ENCODE measurements at places on chromosomes 1 and 21. TPM values are rescaled to one million over a fixed set of nuclear protein-coding genes. Genes with fewer than 3 reads are reported as not detected.

Gene EDARADD
- 2.3 TPM for total RNA-seq

Gene CLDN19
- total RNA-seq = 0.03 TPM

Gene S100A13
- total RNA-seq = 239 TPM

Gene CLEC20A
- not detected for total RNA-seq

- no peak for DNase-seq
Measured at GRCh38 chr1:9200441-9200840, 34.1 kb upstream of the H6PD start.

DNA sequence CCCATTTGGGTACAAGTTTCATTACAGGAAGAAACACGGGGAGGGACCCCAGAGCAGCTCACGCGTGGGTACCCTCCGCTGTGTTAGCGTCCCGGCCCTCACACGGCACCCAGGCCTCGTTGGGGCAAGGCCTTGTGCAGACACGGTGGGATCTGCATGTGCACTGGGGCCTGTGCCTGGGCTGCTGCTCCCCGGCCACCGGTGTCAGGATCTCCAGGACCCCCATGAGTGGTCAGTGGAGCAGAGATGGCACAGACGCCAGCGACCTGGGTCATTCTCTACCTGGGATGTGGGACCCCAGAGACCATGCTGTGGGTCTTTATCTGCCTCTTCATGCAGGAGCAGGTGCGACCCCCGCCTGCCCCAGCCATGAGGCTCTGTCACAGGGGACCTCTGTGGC is 5.4 kb upstream of the SAMD11 start:
- DNase-seq = no peak

DNA sequence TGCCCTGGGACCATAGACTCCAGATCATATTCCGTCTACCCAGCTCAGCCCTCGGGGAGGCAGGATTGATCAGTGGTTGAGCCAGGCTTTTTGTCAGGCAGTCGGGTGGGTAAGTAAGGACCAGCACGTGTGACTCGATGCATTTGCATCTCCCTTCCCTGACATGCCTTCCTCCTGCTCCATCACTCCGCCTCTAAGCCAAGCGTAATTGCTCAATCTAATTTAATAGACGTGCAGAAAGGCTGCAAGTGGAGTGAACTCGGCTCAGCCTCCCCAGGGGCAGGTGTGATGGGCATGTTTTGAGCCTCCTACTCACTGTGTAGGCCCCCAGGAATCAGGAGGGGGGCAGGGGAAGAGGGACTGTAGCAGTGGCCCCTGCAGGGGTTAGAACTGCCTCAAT is 34.6 kb upstream of the GRIK3 start:
- no peak for DNase-seq

DNA sequence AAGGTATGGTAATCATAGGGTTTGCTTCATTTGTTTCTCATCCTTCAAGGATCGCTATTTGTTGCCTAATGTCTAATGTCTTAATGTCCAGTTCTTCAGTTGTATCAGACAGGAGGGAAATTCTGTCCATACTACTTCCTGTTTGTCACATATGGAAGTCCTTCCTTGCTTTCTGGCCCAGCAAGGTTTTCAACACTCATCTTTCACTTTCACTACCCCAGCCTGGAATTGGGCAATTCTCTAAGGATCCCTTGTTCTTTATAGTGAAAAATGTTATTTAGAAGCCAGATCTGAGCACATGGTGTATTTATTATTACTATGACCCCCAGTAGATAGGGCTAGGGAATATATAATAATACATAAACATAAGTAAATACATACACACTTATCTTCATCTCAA is 50.6 kb upstream of the SLC35A3 start:
- no peak for DNase-seq

DNA sequence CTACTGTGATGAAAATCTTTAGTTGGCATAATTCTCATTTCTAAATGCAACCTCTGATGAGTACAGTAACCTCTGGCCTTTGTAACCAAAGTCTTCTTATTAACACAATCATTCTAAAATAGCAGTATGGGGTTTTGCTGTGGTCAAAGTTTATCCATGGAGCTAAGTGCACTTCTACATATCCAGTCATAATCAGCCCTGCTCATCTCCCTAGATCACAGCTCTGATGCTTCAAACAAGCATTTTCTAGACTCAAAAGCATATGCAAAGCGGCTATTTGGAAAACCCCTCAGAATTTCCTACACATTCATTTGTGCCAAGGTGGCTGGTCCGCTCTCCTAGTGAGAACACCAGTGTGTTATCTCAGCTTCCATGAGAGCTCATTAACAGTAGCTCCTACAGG is 418.6 kb downstream of the MRPL39 start:
- DNase-seq = no peak

DNA sequence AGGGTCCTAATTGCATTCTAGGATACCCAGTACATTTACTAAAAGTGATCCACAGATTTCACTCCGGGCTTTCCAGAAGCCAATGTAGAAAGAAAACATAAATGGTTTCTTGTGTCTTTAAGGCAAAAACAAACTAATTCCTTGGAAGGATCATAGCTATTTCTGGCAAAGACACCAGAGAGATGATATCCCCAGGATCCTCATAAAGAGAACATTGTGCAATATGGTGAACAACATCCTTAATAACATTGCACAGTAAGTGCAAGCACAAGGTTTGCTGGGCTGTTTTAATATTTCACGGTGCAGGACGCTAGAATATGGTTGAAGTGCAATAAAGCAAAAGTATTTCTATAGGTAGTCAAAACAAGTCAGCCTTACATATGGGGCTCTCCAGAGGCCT is 83.0 kb downstream of the NTPCR start:
- no peak for DNase-seq

GRCh38 chr1:222798116-222798515 is 16.7 kb upstream of the DISP1 start:
- DNase-seq = no peak

GRCh38 chr1:43293896-43294760 is 6.7 kb upstream of the TIE1 start:
- no peak for DNase-seq
